Daoy (cell line): ENCODE measurements at places on chromosomes 12 and 14. TPM values are rescaled to one million over a fixed set of nuclear protein-coding genes. Genes with fewer than 3 reads are reported as not detected.
A peak's percentile ranks its signal among the peaks of the same experiment; 100 is the strongest.

DNA sequence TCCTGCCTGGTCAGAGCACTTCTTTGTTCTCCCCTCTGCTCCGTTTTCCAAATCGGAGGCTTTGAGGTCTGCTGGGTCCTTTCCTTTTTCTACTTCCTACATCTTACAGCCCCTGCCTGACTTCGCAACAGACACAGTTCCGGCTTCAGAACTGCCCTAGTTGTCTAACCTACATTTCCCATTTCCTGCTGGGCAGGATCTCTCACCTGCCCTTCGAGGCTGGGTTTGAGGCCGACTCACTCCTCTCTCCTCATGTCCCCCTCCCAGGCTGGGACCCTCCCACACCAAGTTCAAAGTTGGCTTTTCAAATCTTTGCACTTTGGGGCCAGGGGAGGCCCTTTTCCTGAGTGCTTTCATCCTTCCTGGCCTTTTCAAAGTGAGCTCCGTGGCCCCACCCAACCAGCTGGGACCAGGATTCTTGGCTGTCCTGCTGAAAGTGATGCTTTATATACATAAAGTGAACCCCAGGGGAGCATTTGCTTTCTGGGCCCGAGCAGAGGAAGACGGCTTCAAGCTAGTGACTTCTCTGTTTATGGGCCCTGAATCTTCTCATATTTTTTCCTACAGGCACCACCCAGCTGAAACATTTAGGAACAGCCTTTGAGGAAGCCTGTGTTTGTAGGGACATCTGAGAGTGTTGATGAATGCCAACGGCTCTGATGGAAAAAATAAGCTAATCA, 281.0 kb upstream of the CRY1 start:
- DNase-seq = no peak

- DNase-seq = no peak
Measured at GRCh38 chr12:9911708-9912107, 20.5 kb downstream of the CLEC2A start.

- no peak for DNase-seq
Measured at GRCh38 chr14:47353186-47353585, 322.2 kb downstream of the MDGA2 start.

The ARL1 gene
- total RNA-seq = 85.0 and 86.1 TPM in 2 replicates

DNA sequence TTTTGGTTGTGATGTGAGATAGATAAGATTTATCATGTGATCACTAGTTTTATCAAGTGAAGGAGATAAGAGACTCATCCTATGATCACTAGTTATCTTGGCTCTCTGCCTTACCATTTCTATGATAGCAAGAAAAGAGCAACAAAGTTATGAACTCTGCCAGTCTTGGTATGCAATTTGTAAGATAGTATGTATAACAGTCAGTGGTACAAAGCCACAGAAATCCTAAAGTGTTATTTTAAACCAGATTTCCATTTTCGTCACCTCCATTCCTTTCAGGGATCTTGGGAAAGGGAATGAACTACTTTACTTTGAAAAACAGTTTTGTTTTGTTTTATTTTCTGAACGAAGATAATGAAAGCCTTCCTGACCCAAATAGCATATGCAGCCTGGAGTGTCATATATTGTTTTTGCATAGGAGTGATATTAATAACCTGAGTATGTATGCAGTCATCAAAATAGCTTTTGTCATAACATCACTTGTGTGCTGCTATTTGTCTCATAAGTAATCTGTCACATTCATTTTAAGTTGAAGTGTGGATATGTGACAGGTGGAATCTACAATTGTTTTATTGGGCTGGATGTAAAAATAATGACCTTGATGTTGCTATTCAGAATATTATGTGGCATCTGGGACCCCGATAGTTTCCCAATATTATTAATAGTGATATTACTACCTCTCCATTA, 35.0 kb downstream of the FLRT2 start:
- no peak for DNase-seq

- DNase-seq = peak; percentile 49
Measured at GRCh38 chr12:124727264-124727800, 136.3 kb downstream of the SCARB1 start.

DNA sequence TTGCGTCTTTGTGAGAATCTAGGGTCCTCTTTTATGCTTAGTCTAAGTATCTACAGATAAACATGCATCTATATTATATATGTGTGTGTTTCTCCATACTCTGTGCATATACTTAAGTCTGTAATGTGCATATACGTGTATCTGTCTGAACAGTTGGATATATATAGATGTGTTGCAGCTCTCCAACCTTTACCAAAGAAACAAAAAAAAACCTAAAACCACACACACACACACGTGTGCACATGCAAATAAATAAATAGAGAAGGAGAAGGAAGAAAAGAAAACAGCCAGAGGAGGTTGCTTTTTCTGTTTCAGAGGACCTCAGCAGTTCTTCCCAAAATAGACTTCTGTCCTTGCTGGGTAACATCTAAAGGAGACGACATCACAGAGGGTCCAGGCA, 244.9 kb downstream of the CACNA1C start:
- no peak for DNase-seq

The SMCO2 gene
- total RNA-seq = not detected in 2 replicates

GRCh38 chr12:3150931-3151835, 74.0 kb downstream of the TSPAN9 start:
- peak; percentile 77 for DNase-seq

DNA sequence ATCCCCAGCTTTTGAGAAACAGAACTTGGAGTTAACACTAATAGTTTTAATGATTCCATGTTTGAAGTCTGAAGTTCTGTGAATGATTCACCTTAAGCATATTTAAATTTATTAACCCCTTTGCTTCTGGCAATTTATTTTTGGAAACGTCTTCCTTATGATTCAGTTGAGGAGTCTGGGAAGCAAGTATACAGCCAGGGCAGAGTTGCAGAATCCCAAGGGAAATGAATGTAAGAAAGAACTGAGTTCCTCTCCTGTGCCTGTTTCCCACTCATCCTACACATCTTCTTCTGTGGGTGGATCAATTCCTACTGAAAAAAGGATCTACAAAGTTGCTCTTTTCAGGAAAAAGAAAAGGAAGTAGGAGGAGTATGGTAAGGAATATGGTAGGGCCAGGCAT, 108.2 kb upstream of the CCDC91 start:
- no peak for DNase-seq

- peak; percentile 40 for DNase-seq
Measured at GRCh38 chr14:100578552-100578951, 8.7 kb downstream of the BEGAIN start.
